ENCODE measurements at places on chromosomes 4 and X.
A peak's percentile ranks its signal among the peaks of the same experiment; 100 is the strongest.

GRCh38 chr4:119512398-119512797 is 116.2 kb downstream of the PDE5A start:
- DNase-seq = no peak

- no peak for DNase-seq
These were observed 3.0 kb downstream of the SLIT2 start for GRCh38 chr4:20254511-20255250.

GRCh38 chr4:23388699-23389395 is 501.0 kb downstream of the PPARGC1A start:
- DNase-seq = no peak

DNA sequence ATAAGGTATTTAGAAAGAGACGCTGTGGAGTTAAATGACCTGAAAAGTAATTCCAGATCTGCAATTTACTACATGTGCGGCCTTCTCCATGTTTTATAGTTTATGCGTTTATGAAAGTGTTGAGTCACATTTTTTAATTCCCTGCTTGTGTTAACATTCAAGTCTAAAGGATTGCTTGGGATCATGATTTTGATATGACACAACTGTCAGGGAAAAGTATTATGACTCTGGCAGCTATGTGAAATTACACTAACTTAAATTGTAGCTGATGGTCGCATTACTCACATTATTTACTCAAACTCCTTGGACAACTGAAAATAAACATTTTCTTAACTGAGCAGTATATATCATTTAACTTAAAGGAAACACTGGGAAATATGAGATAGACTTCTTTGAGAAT is 14.3 kb upstream of the GABRB1 start:
- DNase-seq = no peak

DNA sequence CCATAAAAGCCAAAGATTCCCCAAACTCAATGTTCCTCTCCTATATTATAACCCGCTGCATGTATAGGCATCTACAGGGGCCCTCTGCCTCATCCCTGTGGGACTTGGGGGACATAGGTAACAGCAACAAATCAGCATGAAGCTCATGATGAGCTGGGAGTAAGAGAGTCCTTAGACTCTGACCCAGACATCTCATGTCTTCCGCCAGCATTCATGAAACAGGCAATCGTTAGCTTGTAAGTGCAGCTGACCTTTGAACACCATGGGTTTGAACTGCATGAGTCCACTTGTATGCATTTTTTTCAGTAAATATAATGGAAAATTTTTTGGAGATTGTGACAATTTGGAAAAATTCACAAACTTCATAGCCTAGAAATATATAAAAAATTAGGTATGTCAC is 10.4 kb upstream of the SCOC start:
- DNase-seq = no peak

GRCh38 chrX:71525316-71525715 is 7.6 kb upstream of the OGT start:
- DNase-seq = no peak

DNA sequence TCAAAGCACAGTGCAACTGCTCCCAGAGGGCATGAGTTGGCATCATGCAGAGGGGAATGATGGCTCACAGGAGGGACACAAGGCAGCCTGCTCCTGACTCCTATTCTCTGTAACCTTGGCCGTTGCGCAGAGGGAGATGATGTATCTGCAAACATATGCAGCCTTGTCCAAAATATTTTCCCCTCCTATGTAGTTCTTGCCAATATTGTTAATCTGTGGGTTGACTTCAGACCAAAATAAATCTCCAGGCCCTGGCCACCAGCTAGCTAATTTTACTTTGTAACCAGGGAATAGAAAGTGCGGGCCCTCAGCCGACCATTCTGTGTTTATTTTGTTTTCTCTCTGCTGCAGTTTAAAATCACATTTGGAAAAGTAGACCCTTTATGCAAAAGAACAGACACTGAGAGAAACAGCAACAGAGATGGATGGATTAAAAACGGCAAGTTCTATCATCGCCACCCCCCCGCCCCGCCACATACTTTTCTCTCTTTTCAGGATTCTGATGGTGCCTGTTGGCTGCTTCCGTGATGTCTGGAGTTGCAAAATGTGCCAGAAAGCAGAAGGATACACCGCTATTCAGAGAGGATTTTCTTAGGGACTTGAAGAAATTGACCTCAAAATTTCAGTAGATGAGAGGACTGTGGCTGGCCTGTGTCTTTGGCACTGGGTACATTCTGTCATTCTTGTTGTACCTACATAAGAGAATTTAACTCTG is 185.3 kb upstream of the BCOR start:
- no peak for DNase-seq

- no peak for DNase-seq
These were observed 30.6 kb downstream of the ABHD18 start for GRCh38 chr4:127995776-127996175.

DNA sequence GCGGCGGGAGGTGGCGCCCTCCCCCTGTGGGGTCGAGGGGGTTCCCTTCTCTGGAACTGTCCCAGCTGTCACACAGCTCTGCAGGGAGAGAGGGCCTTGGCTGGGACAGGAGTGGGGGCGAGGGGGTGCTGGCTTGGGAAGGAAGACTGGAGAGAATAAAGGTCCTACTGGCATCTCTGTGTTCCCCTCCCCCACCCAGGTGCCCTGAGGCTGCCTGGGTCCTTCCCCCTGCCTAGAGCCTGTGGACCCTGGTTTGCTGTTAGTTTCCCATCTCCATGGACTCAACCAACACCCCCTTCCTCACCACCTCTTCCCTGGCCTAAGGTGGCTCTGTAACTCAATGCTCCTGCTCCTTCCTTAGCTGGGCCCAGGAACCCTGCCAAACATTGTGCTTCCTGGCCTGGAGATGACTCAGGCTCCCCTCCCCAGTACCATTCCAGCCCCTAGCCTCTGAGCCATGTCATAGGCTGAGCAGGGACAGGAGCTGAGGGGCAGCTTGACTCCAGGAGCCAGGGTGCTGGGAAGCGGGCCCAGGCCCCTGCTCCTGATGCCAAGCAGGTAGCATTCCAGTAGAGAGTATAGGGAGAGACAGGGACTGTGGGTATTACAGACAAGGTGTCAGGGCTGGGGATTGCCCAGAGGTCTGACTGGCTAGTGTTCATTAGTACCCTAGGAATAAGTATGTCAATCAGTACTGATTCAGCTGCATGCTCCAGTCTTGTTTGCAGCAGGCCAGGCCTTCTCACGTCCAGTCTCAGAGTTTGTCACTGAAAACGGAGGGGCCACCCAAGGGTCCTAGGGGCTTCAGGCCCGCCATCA is 100.7 kb downstream of the EFNB1 start:
- DNase-seq = no peak

DNA sequence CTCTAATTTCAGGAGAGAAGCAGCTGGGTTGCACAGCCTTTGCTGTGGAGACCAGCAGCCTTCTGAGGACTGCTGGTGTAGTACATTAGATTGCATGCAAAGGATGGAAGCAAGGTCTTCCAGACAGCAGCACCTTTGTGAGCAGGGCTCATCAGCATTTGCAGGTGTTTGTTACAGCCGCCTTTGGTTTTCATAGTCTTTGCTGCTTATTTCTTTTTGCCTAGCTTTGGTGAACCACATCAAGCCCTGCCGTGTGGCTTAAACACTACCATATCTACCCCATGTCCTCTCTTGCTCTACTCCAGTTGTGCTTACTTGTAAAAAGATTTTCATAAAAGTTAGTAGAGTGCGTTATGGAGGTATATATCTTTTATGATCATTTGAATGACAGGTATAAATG is 57.5 kb downstream of the MTM1 start:
- no peak for DNase-seq

DNA sequence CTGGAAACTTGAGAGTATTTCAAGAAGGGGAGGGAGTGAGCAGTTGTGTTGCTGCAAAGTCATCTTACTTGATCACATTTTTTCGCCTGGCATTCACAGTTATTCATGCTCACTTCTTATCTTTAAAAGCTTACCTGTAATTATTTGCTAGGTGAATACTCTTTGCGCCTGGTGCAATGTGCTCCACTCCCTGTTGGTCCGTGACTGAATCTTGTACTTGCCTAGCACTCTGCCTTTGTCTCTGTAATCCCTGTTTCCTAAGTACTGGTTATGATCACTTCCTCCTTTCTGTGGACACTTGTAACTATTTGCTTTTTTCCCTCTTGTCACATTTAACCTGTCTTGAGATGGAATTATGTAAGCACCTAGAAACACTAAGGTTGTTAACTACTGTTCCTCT is 5.8 kb downstream of the BMP2K start:
- no peak for DNase-seq

GRCh38 chr4:91064157-91064853 is 937.1 kb downstream of the CCSER1 start:
- no peak for DNase-seq

GRCh38 chr4:8393593-8394038 is 46.9 kb downstream of the ACOX3 start:
- no peak for DNase-seq

DNA sequence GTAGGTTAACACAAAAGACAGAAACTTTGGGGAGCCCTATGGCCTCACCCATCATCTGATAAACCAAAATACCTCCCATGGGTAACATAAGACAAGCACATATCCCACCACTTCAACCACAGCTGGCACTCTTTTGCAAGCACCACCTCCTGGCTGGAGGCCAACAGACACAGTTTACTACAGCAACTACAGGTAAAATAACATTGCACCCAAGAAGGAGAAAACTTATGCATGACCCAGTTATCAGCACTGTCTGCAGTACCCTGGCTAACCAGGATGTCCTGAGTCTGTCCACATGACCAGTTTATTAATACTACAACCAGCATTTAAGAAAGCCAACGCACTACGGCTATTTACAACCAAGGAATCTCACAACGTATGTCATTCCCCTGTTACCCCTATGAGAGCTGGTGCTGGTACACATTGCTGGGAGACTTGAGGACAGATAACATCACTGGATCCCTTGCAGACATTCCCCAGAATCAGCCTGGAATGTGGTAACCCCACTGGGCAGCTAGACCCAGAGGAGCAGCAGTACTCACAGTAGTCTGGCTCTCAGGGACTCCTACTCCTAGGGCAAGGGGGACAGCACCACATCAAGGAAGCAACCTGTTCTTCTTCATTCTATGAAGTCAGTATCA is 32.0 kb downstream of the ELF2 start:
- no peak for DNase-seq

DNA sequence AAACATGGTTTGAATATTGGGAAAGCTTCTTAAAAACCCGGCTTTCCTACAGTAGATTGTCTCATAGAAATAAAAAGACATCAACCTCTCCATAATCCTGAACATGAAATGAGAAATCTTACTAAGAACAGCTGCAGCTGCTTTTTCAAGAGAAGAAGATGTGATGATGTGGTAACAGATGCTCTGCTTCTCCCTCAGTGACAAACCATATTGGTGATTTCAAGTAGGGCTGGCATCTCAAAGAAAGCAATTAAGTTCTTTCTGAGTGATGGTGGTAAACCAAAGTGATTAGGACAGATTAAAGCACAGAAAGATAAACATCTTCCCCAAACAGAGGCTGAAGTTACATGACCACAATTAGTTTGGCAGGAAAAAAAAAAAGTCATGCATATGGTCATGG is 1477.7 kb downstream of the RAPGEF2 start:
- no peak for DNase-seq

DNA sequence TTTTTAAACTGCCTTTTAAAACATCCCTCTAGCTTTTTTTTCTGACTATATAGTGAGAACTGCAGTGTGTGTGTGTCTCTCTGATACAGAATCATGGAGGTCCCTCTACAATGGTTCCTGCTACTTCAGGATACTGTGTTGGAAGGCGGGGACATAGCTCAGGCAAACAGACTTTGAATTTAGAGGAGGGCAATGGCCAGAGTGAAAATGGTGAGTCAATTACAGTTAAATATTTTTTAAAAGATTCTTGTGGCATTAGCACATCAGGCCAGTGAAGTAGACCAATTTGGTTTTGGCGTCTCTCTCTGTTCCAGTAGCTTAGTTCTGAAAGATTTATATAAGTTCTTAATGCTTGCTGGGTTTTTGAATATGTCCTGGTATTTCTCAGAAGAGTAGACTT is 47.1 kb downstream of the ALG13 start:
- no peak for DNase-seq

DNA sequence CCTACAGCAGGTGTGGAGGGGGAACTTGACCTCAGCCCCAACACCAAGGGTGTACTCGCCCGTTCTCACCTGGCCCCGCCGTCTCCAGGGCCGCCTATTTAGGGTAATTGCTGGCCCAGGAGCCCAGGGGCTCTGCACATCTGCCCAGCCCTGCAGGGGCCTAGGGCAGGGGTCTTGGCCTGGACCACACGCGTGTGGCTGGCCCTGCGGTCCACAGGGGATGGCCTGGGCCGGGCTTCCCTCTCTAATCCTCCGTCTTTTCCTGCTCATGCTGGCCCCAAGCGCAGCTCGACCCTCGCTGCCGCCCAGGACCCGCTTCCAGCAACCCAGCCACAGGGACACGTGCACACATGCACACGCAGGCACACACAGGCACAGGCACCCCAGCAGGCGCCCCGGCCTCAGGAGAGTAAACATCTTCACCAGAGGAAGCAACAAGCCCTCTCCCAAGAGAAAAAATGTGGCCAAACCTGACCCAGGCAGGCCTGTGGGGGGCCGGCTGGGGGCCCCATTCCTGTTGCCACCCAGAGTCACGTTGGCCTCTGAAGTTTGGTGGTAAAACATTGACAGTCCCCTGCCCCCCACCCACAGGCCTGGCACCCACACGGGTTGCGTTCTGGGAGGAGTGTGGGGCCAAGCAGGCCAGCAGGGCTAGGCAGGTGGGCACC is 24.6 kb upstream of the FGFR3 start:
- no peak for DNase-seq

GRCh38 chrX:56248492-56248891 is 16.3 kb downstream of the KLF8 start:
- DNase-seq = peak; percentile 65

DNA sequence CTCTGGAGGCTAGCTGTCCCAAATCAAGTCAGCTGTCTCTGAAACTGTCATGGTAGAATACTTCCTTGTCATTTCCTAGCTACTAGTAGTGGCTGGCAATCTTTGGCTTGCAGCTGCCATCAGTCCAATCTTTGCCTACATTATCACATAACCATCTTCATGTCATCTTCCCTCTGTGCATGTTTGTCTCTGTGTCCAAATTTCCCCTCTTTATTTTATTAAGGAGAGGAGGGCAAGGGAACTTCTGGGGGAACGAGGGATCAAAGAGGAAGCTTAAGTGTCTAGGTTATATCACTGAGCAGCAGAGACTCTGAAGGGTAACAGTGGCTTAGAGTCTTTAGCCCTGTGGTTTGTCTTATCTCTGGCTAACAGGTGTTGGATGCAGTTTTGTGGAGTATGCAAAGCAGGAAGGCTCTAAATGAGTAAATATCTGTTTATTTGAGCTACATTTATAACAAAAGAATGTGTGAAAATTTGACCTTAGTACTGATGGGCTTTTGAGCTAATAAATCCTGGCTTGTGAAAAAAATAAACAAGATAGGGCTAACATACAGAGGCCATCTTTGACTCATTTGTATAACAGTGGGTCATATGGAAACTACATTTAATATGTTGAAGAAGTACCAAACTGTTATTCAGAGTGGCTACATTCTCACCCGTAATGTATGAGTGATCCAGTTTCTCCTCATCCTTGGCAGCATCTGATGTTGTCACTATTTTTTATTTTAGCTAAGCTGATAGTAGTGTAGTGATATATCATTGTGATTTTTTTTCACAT is 49.4 kb upstream of the ENOX2 start:
- DNase-seq = no peak

GRCh38 chrX:102883491-102883890 is 53.6 kb upstream of the RAB40AL start:
- DNase-seq = no peak

GRCh38 chr4:109562457-109563239 is 2.6 kb downstream of the MCUB start:
- DNase-seq = peak; percentile 36

- no peak for DNase-seq
These were observed 1544.1 kb upstream of the ADGRL3 start for GRCh38 chr4:59655996-59656395.
